Left hindlimb (tissue), 1 donor: ENCODE measurements at places on chromosomes 7 and 10.
A peak's percentile ranks its signal among the peaks of the same experiment; 100 is the strongest.

DNA sequence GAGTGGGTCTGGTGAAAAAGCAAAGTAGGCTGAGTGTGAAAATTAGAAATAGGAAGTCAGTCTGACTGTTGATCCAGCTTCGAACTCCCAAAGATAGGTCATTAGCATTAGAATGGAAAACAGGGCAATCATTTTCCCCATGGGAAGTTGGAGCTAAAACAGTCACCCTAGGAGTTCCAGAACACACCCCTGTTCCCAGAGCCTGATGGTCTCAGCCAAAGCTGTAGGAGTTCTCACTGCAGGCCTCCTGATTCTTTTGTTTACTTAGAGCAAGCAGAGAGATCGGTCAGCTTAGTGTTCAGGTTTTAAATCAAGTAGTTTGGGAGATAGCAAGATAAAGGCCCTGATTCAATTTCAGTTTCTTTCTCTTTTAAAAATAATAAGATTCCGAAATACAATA lies 28.8 kb upstream of the JCAD start:
- DNase-seq: no peak

DNA sequence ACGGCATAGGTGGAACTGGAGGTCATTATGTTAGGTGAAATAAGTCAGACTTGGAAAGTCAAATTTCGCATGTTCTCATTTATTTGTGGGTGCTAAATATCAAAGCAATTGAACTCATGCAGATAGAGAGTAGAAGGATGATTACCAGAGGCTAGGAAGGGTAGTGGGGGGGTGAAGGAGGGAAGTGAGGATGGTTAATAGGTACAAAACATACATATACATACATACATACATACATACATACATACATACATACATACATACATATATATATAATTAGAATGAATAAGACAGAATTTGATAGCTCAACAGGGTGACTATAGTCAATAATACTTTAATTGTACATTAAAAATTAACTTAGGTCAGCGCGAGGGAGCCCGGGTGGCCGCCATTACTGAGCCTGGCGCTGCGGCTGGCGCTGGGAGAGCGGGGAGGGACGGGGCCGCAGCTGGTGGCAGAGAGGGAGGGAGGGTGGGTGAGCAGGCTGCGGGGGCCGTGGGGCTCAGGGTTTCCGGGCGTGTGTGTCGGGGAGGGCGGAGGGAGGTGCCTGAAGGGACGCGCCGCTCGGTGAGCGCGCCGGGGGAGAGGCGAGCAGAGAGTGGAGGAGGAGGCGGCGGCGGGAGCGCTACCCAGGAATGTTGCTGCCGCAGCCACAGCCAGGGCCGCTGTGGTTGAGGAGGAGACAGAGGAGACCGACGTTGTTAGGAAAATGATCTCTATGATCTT lies 85.8 kb upstream of the EGFR start:
- DNase-seq: peak; percentile 85

DNA sequence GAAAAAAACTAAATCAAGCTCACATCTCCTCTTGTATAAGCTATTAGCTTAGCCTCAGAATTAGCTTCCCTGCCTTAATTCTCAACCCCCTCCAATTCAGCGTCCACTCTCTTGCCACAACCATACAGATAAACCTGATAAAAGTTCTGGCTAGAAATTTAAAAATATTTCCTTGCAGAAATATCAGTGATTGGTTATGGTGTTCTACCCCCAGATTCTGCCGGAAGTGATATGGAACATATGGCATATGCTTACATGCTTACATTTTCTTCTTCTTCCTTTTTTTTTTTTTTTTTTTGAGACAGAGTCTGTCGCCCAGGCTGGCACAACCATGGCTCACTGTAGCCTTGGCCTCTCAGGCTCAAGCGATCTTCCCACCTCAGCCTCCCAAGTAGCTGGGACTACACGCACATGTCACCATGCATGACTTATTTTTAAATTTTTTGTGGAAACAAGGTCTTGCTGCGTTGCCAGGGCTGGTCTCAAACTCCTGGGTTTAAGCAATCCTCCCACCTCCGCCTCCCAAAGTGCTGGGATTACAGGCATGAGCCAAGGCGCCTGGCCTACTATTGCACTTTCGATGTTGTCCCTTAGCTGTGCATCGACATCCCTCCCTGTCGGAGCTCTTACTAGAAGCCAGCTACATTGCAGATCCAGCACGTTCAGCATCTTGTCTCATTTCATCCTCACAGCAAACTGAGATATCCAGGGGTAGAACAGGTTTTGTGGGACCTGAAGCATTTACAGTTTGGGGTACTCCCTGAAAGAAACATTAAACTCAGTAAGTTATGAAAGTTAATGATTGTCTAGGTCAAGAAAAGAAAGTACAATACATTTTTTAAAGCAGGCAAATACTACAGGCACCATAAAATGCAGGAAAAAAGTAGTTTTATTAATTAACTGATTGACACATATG lies 205.6 kb upstream of the TCF7L2 start:
- DNase-seq: no peak

DNA sequence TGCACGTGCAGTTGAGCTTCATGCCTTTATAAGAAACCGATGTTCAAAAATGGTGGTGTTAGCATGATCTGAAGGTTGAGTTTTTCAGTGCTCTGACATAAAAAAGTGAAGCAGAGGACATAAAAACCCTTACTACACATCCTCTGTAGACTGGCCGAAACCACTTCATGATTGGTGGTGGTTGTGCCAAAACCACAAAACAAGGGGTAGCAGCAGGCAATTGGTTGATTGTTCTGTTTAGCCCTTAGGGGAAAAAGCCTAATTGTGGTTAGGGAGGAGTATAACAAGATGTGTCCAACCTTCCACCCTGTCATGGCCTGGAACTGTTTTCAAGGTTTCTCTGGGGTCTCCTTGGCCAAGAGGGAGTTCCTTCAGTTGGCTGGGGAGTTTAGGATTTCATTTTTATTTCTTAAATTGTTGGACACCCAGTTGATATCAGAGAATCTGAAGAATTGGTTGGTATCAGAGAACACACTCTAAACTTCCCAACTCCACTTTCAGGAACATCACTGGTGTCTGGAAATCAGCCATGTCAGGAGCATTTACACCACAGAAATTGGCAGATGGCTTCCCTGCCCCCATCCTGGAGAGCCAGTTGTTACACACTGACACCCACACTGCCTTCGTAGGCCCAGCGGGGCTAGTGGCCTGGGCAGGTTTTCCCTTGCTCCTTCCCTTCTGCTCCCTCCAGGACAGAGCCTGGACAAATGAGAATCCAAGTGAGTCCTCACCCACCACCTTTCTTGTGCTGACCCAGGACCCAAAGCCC lies 18.8 kb downstream of the MRPS24 start:
- peak; percentile 37 for DNase-seq

- peak; percentile 44 for DNase-seq
Observed at GRCh38 chr7:87934699-87935383, 790 bp downstream of the ADAM22 start.

DNA sequence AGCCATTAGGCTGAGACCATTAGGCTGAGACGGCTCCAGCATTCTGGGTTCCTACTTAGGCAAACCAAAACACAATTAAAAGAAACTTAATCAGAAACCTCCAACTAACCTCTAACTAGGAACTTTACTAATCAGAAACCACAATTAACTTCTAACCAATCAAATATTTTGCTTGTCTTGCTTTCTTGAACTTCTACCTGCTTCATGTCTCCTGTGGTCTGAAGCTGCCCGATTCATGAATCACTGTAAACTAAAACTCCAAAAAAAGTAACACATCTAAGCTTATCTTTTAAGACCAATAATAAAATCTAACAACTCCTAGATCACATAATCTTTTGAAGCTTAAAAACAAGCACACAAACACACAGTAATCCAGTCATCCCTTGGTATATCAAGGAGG lies 76.1 kb downstream of the PDSS1 start:
- DNase-seq: no peak

DNA sequence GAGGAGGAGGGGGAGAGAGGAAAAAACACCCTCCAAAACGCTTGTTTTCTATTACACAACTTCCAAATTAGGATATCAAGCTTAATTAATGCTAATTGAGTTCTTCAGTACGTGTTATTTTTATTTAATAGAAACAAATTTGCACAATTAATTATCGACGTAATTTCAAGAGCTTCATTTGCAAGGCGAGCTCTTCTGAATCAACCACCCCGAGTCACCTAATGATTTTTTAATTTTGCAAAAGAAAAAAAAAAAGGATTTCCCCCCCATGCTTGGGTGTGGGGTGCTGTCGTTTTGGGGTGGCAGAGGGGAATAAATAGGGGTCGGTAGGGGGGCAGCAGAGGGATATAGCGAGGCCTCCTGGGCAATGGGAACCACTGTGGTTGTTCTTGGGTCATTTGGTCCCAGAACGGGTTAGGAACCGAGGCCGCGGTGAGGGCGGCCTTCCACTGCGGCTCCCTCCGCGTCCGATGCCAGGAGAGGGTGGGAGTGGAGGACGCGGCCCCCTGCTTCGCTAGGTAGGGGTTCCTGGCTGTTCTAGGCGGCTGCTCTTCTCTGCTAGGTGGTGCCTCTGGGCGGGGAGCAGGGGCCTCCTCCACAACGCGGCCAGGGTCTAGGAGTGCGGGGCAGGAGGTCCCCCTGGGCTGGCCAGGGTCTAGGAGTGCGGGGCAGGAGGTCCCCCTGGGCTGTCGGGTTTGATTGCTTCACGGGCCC lies 7.3 kb downstream of the UNCX start:
- no peak for DNase-seq

DNA sequence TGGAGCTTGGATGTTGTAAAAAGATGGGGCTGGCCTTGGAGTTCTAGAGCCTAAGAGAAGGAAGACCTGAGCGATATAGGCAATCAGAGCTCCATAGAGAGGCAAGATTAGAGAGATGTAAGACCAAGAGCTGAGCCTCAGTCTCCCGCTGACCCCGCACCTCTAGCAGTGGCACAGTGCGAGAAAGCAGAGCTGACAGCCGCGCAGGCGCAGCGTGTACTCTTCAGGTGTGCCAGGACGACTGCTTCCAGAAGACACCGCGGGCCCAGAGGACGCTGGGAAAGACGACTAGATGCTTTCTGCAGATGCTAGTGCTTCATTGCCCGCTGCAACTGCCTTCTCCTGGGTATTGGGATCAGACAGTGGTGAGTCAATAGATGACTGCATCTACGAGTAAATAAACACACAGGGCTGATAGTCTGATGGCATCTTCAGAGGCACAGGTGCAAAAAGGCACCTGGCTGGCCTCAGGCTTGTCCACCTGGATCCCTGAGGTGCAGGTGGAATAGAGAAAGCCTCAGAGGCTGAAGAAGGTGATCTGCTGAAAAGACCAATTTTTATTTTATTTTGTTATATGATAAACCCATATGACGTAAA lies 38.1 kb upstream of the CCDC6 start:
- no peak for DNase-seq

- DNase-seq: no peak
Observed at GRCh38 chr7:101418694-101419093, 56.0 kb downstream of the COL26A1 start.

DNA sequence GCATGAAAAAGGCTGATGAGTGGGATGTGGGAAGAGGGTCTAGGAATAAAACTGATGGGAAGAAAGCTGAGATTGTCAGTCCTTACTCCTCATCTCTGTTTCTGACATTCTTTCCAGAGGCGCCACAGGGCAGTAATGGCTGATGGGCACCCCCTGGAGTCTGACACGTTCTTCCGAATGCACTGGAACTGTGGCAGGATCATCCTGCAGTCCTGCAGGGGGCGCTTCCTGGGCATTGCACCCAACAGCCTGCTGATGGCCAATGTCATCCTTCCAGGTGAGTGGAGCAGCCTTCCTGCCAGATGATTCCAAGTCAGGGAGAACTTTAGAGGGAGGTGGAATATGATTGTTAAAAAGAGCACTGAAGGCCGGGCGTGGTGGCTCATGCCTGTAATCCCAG lies 4.8 kb downstream of the FSCN3 start:
- DNase-seq: no peak
